Activated CD4-positive, alpha-beta memory T cell treated with anti-CD3 and anti-CD28 coated beads for 36 hours (primary cell): ENCODE measurements at places on chromosomes 1 and 21.

- DNase-seq = no peak
These were observed 188.6 kb downstream of the FCRL5 start for GRCh38 chr1:157363660-157364140.

- no peak for DNase-seq
These were observed 40.9 kb upstream of the ZP4 start for GRCh38 chr1:237931581-237931980.

DNA sequence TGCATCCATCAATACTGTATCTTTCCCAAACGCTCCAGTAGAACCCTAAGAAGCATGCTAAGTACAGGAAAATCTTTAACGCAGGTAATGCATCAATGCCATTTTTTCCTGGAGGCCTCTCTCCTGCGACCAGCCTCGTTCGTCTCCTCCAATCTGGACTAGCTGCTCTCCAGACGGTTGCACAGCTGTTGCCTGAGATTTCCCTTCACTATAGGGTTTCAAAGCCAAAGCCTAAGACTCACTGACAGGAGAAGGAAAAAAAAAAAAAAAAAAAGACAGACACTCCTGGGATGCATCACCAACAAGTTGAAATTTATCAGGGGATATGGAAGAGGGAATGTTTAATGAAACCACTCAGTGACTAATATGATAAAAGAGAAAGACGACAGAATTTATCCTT, 93.0 kb downstream of the APP start:
- no peak for DNase-seq

DNA sequence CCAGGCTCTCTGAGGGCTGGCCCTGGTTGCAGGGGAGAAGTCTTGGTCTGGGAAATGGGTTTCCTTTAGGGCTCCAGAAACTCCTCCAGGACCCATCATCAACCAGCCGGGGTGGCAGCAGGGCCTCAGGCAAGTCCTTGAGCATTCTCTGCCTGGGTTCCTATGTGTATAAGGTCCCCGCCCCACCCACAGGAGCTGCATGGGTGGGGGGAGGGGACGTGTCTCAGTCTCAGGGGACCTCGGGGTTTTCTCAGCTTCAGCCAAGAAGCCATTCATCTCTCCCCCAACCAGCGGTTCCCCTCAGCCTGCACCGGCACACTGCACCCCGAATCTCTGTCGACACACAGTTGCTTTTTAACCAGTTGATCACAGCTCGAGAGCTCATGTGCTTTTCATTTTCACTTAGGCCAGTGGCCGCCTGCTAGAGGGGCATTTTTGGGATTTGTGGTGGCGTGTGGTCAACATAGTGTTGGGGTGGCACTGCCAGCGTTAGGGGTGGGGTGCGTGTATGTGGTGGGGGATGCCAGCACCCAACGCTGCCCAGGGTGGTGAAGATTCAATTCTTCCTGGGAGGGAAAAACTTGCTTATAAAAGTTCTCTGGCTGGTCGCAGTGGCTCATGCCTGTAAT, 6.5 kb downstream of the RUNX3 start:
- DNase-seq = peak; percentile 60

- DNase-seq = no peak
These were observed 4.5 kb upstream of the INKA2 start for GRCh38 chr1:111743679-111744101.

DNA sequence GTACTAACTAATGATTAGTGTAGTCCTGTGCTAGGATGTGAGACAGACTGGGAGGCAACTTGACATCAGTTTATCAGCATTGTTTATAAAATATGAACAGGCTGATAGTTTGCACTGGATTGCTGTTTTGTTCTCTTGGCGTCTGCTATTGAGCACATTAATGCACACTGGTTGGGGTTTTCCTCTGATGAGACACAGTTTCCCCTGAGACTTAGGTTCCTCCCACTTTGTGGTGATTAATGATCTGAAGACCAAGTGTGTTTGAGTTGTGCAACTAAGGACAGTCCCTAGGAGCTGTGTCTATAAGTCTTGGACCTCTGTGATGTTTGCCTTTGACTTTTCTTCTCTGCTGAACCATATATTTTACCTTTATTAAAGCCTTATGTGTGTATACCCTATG, 1015.4 kb downstream of the AMY1C start:
- no peak for DNase-seq

DNA sequence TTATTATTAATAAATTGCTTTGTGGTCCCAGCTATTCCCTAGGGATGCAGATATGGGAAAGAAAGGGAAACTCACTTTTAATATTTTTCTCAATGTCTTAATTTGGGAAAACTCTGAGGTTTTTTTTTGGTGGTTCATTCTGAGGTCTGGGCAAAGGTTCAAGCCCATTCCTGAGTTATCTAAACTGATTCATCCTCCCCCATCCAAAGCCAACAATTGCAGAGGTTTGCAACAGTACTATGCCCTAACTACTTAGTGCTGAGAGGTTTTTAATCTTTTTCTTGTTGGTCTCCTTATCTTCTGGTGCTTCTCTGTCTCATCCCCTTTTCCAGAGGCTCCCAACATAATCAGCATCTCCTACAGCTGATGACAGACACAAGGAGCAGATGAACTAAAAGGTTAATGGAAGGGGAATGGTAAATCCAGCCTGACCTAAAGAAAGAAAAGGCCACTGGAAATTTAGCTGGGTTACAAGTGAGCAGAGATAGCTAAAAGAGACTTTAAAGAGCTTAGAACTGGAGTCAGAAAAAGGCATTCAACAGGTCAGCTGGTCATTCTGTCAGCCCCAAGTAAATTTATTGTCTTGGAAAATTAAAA, 390.4 kb downstream of the TGFB2 start:
- DNase-seq = no peak

- no peak for DNase-seq
These were observed 2.7 kb downstream of the HTR1D start for GRCh38 chr1:23214640-23215039.

DNA sequence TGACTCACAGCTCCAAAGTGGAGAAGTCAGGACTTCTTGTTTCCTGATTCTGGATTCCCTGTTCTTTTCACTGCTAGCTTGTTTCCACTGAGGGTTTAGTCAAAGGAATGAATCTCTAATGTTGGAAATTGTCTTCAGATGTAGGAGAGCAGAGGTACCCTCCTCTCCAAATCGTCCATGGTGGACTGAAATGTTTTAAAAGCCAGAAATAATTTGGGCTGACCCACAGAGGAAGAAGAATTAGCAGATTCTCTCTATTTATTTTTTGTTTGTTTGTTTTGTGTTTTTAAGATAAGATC, 30.4 kb downstream of the GPA33 start:
- DNase-seq = no peak

- no peak for DNase-seq
These were observed 3.5 kb downstream of the RGL1 start for GRCh38 chr1:183808296-183809027.

DNA sequence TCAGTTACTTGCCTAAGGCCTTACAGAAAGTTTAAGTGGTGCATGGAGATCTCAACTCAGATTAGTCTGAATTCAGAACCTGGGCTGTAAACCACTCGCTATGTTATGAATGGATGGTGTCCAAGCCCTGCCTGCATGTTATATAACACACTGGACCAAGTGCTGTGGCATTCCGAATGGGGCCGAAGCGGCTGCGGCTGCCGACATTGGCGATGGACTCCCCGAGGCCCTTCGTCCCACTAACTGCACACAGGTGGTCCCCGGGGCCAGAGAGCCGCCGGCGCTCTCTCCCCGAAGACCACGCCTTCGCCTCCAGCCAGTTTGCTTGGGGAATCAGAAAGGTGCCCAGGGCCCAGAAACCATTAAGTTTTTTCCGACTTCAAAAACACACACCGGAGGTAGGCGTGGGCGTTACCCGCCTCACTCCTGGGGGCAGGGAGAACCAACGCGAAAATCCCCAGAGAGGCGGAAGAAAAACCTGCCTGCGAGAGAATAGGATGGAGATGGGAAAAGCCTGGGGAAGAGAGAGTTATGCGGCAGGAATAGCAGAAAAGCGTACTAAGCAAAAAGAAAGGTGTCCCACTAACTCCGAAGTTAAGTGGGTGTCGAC, 579 bp upstream of the TENT5C start:
- no peak for DNase-seq

GRCh38 chr1:244789731-244790130, 45.7 kb upstream of the COX20 start:
- DNase-seq = no peak

- peak; percentile 44 for DNase-seq
These were observed 11.0 kb upstream of the SERBP1 start for GRCh38 chr1:67441183-67441582.

- no peak for DNase-seq
These were observed 16.6 kb upstream of the EYA3 start for GRCh38 chr1:28104866-28105467.

GRCh38 chr1:233240829-233241682, 54.5 kb downstream of the PCNX2 start:
- DNase-seq = peak; percentile 12

DNA sequence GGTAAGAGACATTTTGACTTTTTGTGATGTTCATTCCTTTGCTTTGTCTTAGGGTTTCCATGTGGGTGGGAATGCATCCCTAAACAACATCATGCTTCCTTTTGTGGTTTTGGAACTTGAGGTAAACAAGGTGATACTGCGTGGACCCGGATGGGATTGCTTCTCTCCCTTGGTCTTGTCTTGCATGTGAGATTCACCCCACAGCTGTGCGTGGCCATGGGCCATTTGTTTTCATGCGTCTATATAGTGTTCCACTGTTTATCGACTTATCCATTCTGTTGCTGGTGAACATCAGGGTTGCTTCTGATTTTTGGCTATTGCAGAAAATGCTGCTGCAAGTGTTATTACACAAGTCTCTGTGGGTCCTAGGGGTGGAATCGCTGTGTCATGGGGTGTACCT, 21.1 kb downstream of the CRYAA start:
- no peak for DNase-seq

GRCh38 chr21:32184065-32184464, 94.8 kb downstream of the MIS18A start:
- DNase-seq = no peak

DNA sequence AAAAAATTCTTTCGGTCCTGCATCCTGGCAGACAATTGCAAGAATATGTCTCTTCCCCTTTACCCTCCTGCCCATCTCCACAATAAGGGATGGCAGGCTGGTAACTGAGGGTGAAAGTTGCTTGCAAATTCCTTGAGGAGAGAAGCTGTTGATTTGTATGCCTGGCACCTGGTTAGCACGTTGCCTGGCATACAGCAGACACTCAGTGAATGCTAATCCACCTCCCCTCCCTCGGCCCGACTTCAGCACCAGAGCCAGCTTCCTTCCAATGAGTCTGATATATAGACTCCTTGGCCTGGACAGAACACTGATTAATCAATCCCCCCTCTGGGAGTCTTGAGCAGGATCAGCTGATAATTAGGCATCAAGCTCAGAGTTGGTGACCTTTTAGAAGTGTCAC, 39.1 kb downstream of the KCNC4 start:
- no peak for DNase-seq

DNA sequence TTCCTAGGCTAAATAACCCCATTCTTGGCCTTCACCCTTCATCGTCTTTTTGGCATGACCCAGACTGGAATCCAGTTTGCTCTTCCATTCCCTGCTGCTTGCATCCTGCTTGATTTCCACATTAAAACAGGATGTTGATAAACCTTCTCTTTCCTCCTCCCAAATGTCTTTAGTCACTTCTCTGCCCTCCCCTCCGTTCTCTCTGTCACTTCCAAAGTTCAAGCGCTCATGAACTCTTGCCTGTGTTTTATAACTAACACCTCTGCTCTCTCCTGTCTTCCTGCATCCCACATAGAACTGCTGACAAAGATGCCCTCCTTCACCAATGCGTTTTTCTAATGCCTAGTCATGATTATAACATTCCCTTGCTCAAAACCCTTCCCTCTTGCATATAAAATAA, 65.6 kb upstream of the SLC44A3 start:
- no peak for DNase-seq

DNA sequence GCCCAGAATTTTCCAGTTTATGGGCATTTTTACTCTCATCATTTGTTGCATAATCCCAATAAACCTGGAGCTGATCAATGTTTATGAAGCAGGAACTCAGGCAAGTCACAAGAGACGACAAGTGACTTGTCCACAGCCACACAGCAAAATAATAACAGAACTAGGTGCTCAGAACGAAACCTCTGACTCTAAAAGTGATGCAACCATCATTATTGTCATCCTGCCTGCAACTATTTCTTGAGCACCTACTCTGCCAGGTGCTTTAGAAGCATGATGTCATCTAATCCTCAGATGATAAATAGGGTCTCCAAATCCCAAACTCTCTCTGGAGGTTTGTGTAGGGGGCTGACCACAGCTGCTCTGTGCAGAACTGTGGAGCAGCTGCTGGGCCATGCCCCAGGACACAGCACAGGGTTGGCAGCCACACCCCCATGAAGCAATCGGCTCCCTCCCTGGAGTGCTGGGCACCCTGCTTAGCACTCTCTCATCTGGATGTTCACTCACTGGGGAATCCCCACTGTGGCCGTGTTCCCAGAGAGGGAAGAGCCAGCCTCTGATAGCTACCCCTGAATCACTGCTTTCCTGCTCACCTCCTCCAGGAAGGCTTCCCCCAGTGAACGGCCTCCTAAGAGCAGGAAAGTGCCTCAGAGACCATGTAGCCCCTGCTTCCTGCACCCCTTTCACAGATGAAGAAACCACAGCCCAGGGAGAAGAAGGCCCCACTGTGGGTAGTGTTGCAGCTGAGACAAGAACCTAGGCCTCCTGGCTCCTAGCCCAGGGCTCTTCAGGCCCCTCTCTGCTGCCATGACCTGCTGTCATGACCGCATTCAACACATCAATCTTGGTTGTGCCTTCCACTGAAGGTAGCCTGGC, 2.1 kb downstream of the TTC22 start:
- peak; percentile 78 for DNase-seq

DNA sequence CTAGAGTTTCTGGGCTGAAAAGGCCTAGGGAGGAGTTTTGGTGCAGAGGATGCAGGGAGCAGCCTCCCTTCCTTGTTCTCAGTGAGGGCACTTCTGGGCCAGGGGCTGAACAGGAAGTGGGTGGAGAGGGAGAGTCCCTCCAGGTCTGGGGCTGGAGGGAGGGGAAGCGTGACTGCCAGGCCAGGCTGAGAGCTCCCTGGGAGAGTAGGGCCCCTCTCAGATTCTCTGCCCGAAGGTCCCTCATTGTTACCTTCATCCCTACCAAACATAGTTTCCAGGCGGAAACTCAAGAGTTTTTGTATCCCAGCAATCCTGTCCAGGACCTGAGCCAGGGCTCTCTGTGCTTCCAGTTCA, 36.8 kb downstream of the CITED4 start:
- peak; percentile 44 for DNase-seq

DNA sequence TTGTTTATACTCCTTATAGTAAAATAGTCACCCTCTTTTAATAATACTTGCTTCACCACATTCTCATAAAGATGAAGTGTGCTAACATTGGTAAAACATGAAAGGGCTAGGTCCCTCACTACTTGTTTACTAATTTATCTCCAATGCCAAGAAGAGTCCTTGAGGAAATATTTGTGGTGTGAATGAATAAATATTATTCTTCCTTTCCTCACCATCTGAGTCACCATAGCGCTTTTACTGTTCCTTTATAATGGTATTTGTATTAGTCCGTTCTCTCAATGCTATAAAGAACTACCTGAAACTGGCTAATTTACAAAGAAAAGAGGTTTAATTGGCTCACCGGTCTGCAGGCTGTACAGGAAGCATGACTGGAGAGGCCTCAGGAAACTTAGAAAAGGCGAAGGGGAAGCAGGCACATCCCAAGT, 222.8 kb upstream of the ZRANB2 start:
- no peak for DNase-seq
